ENCODE measurements at places on chromosomes 4 and X.

DNA sequence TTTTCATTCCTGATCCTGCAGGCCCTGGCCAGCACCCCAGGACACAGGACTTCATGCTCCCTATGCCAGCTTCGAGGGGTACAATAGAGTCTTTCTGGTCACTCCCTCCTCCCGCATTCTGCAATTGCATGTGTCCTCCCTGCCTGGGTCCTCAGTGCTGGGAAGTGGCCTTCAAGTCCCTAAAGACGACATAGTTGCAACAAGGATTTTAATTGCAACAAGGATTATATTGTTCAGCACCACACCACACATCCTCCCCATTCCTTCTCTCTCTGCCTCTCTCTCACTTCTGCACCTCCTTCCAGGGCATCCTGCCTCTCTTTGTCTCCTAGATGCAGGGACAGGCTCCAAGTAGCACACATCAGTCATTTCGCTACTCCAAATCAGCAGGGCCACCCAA is 25.5 kb downstream of the SCD5 start:
- no peak for DNase-seq

GRCh38 chr4:117740736-117741135 is 293.6 kb upstream of the NDST3 start:
- DNase-seq, result no peak

DNA sequence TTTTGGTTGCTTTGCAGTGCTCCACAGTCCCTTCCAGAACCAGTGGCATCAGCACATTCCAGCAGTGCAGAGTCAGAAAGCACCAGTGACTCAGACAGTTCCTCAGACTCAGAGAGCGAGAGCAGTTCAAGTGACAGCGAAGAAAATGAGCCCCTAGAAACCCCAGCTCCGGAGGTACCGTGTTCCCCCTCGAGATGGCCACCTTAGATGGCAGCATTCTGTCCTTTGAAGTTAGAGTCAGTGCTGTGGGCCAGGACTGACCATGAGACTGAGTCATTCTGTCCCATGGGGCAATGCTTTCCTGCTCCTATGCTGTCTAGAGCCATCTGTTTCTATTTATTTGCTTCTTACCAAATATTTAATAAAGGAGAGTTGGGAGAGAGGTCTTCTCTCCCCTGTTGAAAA is 112.3 kb downstream of the KLHL8 start:
- DNase-seq, result no peak

- DNase-seq, result no peak
Measured at GRCh38 chr4:149645790-149646189, 169.9 kb downstream of the IQCM start.

- no peak for DNase-seq
Measured at GRCh38 chr4:132991111-132991510, 158.0 kb upstream of the PCDH10 start.

DNA sequence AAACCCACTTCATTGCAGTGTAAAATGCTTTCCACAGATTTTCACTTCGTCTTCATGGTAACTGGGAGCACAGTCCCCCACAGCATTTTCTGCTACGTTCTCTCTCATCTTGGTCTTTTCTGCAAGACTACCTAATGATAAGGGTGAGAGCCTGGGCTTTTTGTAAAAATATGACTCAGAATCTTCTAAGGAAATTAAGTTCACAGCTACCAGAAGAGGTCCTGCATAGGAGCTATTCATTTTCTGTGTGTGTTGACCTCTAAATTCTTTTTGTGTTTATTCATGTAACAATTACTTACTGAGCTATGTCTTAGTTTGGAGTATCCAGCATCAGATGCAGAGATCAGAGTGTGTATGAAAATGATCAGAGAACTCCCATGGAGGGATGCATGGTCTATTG is 192.2 kb downstream of the CPEB2 start:
- no peak for DNase-seq

- DNase-seq, result no peak
Measured at GRCh38 chr4:120526033-120526432, 396.5 kb downstream of the PRDM5 start.
